ENCODE measurements at places on chromosomes 3 and 15.

DNA sequence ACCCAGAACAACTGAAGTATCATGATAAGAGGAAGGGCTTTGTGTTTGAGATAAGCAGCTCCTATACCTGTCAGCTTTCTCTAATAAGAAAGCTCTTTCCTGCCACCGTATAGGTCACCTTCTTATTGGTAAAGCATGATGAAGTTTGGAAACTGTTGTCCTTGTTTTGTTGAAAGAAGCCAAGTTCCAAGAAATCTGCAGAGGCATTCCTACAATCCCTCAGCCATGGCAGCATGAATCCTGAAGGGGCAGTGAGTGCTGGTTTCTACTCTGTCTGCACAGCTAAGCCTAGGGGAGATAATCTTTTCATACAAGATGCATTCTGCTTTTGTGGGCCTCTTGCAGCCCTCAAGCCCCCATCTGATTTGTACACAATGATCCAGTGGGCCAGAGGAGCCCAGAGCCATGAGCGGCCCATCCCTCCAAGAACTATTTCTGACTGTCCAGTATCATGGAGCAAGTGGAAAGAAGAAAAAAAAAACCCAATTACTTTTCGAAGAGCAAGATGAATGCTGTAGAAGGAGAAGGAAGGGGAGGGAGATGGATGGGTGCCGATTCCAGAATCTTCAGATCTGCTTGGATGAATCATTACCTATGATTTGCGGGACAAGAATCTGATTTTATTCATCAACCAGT lies 1.9 kb upstream of the THBS1 start:
- no peak for DNase-seq

DNA sequence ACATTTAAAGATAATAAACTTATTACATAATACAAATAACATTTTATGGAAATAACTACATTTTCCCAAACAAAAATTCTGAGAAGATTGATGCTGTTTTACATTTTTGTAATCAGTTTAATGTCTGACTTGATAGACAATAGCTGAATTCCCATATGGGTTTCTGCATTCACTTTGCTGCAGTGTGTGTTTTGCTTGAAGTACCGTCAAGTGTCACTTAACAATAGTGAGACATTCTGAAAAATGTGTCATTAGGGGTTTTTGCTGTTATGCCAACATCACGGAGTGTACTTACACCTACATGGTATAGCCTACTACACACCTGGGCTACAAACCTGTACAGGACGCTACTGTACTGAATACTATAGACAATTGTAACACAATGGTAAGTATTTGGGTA lies 57.5 kb downstream of the USF3 start:
- no peak for DNase-seq

DNA sequence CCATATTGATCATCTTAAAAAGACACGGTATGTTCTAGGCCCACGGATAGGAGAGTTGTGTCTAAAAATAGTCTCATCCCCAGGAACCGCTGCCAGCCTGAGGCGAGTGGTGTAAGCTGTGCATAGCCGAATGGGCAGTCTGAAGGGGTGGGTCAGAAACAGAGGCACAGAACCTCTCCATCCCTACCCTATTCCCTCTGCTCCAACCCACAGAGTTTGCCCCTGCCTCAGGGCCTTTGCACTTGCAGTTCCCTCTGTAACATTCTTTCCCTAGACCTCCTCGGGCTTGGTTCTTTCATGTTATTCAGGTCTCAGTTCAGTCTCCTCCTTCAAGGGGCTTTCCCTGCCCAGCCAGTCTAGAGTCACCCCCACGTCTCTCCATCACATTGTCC lies 4.8 kb downstream of the SCN5A start:
- no peak for DNase-seq

DNA sequence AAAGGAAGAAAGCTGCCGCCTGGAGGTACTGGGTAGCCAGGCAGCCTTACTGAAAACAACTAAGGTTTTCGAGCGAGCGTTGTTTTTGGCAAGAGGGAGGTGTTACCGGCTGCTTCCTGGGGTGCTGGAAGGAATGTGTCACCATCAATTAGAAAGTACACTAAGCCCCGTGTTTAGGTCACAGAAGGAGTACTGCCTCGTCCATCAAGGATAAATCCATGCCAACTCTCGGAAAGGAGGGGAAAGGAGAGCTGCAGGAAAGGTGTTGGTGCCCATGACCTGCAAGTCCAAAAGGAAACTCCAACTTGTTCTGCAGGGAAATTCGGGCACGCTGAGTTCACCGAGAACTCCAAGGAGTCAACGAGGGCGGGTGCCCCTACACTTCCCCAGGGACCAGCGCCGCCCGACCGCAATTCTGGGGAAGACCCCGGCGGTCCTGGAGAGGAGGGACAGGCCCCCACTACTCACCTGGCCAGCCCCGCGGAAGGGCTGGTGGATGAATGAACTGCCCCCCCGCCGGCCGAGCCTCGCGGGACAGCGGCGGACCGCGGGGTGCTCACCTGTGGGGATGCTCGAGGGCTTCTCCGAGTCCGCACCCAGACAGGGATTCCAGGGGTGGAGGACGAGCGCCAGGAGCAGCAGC lies 542 bp downstream of the PLOD2 start:
- DNase-seq = peak; percentile 77

GRCh38 chr3:67381667-67382272 lies 272.6 kb downstream of the SUCLG2 start:
- DNase-seq = peak; percentile 56

DNA sequence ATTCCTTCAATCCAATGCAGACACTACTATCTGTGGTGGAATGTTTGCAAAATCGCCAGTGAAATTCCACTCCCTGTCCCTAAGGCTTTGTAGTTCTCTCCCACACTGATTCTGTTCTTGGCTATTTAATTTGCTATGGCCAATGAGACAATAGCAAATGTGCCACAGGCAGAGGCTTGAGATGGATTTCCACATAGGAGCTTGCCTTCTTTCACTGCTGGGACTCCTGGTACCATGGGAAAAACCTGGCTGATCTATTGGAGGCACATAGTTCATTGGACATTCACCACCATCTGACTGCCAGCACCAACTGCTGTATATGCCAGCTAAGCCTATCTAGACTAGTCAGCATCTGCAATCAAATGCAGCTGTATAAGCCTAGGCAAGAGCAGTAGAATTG lies 103.8 kb downstream of the NR1D2 start:
- no peak for DNase-seq

GRCh38 chr3:115693868-115694267 lies 70.6 kb downstream of the GAP43 start:
- DNase-seq = no peak

GRCh38 chr3:5095886-5096285 lies 26.2 kb upstream of the ARL8B start:
- no peak for DNase-seq

- DNase-seq = no peak
These were observed 52.5 kb downstream of the LRRN1 start for GRCh38 chr3:3851621-3852323.

DNA sequence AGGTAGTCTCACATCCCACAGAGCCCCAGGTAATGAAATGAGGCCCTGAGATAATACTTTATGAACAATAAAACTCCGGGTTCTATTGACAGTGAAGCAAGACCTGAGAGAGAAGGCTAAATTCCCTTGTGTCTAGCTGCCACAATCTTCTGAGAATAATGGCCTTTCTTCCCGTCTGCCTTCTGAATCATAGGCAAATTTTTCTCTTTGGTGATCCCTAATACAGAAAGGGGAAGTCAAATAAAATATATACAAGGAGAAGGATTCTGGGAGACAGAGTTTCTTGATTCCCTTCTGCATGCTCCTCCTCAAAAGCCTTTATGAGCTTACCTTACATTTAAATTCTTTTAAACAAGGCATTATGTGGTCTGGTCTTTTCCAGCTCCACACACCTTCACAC lies 29.9 kb upstream of the CCR2 start:
- no peak for DNase-seq

DNA sequence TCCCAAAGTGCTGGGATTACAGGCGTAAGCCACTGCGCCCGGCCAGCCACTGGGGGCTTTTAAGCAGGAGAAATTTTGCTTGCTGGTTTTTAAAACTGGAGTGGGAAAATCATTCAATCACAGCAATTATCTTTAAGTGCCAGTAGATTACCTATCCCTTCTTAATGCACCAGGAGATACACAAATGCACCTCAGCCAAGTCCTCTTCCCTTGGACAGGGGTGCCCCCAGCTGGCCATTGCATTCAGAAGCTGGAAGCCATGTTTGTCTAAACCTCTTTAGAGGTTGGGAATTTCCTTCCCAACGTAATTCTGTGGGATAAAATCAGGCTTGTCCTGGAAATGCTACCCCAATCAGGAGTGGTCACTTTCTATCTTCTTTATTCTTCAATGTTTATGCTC lies 26.6 kb downstream of the MIX23 start:
- DNase-seq = no peak

DNA sequence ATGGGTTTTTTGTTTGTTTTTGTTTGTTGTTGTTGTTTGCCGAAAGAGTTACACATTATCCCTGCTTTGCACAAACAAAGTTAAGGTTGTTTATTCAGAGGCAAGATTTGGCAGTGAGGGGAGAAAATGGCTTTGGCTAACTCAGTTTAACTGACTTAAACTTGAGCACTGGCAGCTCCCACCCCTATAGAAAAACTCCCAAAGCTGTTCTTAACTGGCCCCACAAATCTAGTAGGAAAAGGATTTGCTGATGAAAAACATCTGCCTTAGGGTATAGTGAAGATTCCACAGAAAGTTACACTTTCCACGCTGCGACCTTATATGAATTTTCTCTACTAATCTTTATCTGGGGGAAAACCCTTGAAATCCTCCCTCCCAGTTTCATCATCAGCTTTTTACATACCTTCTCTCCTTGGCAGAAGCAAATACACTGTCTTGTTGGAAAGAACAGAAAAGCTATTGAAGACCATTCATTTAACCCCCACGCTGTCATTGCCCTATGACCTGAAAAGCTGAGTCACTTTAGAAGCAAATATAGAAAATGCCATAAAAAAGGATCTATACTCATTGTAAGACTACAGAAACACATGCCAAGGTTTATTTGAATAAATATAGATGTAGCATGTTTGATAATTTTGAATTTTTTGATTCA lies 551.7 kb downstream of the NR2F2 start:
- no peak for DNase-seq

DNA sequence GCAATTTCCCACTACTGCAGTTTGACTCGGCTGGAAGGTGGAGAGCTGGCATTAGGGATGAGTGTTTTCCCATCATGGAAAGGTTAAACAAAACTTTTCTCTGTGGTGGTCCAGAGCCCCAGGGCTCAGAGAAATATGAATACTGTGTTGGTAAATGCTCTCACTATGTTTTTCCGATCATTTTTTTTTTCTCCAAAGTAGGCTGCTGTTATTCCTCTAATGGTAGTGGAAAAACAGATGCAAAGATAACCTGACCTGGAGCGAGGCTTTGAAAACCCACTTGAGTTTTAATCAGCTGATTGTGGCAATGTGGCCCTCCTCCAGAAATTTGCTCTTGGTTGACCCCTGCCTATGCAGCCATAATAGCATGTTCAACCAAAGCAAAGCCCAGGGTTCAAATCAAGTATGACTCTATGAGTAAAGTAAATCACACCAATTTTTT lies 320.8 kb upstream of the CTNNB1 start:
- DNase-seq = no peak

GRCh38 chr3:150104564-150104963 lies 133.9 kb upstream of the PFN2 start:
- DNase-seq = no peak

DNA sequence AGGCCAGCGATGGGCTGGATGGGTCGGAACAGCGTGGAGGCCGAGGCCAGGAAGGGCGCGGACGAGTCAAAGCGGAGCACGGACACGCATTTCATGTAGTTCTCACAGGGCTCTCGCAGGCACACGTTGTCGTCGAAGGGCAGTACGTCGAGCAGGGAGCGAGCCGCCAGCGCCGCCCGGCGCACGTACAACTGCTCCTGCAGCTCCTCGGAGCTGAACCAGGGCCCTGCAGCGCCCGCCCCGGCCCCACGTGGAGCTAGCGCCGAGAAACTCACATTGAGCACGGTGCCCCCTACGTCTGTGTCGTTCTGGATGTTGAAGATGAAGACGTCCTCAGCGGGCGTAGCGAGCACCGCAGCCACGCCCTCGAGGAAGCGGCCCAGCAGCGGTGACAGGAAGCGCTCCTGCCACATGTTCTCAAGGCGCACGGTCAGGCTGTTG lies 5.8 kb downstream of the CELSR3 start:
- no peak for DNase-seq

DNA sequence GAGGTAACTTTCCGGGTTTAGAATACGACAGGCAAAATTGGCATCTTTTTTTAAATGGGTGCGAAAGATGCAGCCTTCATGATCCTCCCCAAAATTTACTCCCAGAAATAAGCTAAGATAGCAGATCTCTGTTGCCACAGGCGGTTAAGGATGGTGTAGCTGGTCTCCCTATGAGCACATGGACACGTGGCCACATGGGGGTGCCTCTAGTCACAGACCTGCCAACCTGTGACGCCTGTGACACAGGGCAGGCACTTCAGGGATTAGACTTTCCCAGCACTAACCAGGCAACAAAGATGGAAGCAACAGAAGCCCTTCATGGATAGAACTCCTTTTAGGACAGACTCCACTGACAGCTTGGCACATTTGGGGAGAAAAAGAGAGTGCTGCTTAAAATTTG lies 320.3 kb downstream of the THSD4 start:
- DNase-seq = no peak

DNA sequence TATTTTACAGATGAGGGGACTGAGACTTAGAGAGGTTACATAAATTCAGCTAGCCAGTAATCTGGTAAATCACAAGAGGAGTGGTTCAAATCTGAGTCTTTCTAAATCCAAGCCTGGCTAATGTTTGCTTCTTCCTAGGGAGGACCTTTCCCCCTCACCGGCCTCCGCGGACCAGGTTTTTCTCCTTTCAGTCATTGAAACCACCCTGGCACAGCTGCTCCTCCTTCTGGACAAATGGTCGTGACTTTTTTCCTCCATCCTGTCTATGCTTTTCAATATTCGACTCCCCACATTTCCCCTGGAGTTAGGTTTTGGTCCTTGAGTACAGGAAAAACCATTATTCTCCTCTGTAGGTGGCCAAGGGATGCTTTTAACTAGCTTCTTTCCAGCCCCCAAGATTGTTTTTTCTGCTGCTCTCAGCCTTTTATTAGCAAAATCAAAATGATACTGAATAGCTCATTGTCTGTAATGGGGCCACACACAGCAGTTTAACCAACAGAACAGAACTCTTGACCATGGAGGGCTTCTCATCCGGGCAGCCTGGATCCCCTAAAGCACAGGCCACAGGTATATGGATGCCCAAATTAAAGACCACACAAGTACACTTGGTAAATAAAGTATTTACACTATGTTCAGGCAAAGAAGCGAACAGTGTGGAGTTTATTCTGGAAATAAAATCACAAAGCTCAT lies 85.9 kb upstream of the KLHL25 start:
- DNase-seq = no peak

DNA sequence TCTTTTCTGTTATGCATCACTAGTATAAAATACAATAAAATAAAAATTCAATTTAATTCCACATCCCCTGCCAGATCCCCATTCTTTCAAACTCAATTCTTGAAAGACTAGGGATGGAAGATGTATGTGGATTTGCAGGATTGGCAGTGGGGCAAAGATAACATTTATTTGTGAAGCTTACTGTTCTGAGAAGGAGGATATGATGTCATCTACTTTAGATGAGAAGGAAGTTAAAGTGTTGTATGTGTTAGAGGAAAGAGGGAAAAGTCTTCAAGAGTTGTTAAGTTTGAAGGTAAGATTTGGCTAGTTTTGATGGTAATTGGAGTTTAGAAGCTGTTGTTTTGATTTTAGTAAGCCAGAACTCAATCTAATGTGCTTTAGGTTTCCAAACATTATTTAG lies 845.1 kb upstream of the NR2F2 start:
- no peak for DNase-seq

All from kidney capillary endothelial cell (primary cell).